ENCODE measurements at places on chromosomes 1 and 21. TPM values are rescaled to one million over a fixed set of nuclear protein-coding genes. Genes with fewer than 3 reads are reported as not detected.

RSRP1 gene
- total RNA-seq, result 122 TPM

TRIM45 gene
- total RNA-seq, result 6.3 TPM

TMEM269 gene
- 0.67 TPM for total RNA-seq

AGMAT gene
- total RNA-seq, result 0.19 TPM

TSPAN2 gene
- 3.5 TPM for total RNA-seq

PCP4L1 gene
- total RNA-seq, result not detected

HENMT1 gene
- total RNA-seq, result 7.2 TPM

TFAP2E gene
- 0.35 TPM for total RNA-seq

AMY1C gene
- not detected for total RNA-seq

FCRL6 gene
- not detected for total RNA-seq

CSMD2 gene
- not detected for total RNA-seq

CELSR2 gene
- total RNA-seq, result 10.5 TPM

KRTAP11-1 gene
- total RNA-seq, result not detected

CACNA1S gene
- not detected for total RNA-seq

- H3K4me3 ChIP-seq, result no peak overlapping the region
- no peak overlapping the region for H3K27ac ChIP-seq
- no peaks in the 10 kb centered on the region for H3K27me3 ChIP-seq
Measured at GRCh38 chr1:187876775-187877174, 1048.0 kb downstream of the PLA2G4A start.

DNA sequence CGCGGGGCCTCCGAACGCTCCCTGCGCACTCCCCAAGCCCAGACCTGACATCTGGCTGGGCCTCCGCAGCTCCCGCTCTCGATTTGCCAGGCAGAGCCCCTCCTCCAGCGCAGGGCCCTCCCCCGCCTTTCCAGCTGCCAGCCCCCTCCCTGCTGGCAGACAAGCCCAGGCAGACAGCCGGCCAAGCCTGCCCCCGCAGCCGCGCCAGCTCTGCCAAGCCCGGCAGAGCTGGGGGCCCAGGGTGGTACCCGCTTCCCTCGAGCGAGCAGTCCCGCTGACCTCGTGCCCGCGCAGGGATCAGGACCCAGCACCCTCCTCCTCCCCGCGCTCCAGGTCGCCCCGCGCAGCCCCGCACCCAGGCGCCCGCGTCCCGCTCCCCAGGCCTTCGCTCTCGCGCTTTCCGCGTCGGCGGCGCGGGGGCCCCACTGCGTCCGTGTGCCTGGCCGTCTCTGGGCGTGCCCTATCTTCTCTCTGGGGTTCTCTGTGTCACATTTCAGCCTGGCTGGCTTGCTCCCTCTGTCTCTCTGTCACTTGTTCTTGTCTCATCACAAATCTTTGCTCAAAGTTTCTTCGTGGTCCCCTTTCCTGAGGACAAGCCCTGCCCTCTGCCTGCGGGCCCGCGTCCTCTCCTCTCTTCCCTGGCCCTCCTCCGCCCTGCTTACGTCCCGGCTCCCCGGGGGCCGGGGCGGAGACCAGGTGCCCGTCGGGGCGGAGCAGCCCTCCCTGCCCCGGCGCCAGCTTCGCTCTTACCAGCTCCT lies 580 bp downstream of the INKA2 start:
- DNase-seq, result peak; percentile 90
- H3K27ac ChIP-seq, result peak overlapping the region; percentile 97
- H3K27me3 ChIP-seq, result no peaks in the 10 kb centered on the region
- H3K4me1 ChIP-seq, result peaks cover 24% of the 10 kb centered on the region
- peak overlapping the region; percentile 93 for H3K4me3 ChIP-seq

GRCh38 chr1:180886338-180886737 lies 26.4 kb upstream of the KIAA1614 start:
- H3K4me1 ChIP-seq, result peaks cover 5% of the 10 kb centered on the region
- no peak for DNase-seq
- H3K4me3 ChIP-seq, result no peak overlapping the region
- H3K27me3 ChIP-seq, result no peaks in the 10 kb centered on the region
- no peak overlapping the region for H3K27ac ChIP-seq

GRCh38 chr1:243179720-243180119 lies 75.4 kb downstream of the CEP170 start:
- H3K27me3 ChIP-seq, result no peaks in the 10 kb centered on the region
- H3K36me3 ChIP-seq, result peaks cover 17% of the 10 kb centered on the region
- H3K27ac ChIP-seq, result no peak overlapping the region
- H3K4me3 ChIP-seq, result no peak overlapping the region
- DNase-seq, result no peak

GRCh38 chr1:60697204-60697994 lies 385.0 kb upstream of the NFIA start:
- peaks cover 11% of the 10 kb centered on the region for H3K27me3 ChIP-seq
- peaks cover 12% of the 10 kb centered on the region for H3K4me1 ChIP-seq
- H3K36me3 ChIP-seq, result no peaks in the 10 kb centered on the region

- H3K36me3 ChIP-seq, result no peaks in the 10 kb centered on the region
- H3K4me1 ChIP-seq, result peaks cover 6% of the 10 kb centered on the region
- no peaks in the 10 kb centered on the region for H3K27me3 ChIP-seq
- H3K27ac ChIP-seq, result no peak overlapping the region
- no peak for DNase-seq
Measured at GRCh38 chr1:116820369-116820768, 66.1 kb downstream of the CD2 start.

GRCh38 chr1:206591226-206591625 lies 21.0 kb downstream of the EIF2D start:
- peaks cover 22% of the 10 kb centered on the region for H3K4me1 ChIP-seq
- H3K36me3 ChIP-seq, result peaks cover 43% of the 10 kb centered on the region
- DNase-seq, result no peak
- no peak overlapping the region for H3K4me3 ChIP-seq

- peaks cover 6% of the 10 kb centered on the region for H3K4me1 ChIP-seq
- DNase-seq, result no peak
- H3K27ac ChIP-seq, result no peak overlapping the region
- H3K27me3 ChIP-seq, result peaks cover 28% of the 10 kb centered on the region
- no peaks in the 10 kb centered on the region for H3K36me3 ChIP-seq
- H3K4me3 ChIP-seq, result no peak overlapping the region
Measured at GRCh38 chr1:31523012-31523411, 53.3 kb upstream of the TINAGL1 start.

DNA sequence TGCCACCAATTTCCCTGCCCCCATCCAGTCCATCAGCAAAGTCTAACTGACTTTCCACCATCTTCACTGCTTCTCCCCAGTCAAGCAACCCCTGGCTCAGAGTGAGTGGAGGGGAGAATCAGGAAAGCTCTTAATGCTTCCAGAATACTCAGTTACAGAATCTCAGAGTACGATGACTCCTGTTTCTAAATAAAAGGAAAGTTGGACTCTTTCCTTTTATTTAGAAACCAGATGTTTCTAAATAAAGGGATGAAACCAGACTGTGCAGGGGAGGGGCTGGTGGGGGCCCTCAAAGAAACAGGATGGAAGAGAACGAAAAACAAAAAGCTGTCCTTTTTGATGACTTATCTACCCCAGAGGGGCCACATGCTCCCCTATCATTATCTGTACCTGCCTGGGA lies 85.2 kb upstream of the PPM1J start:
- DNase-seq, result no peak
- no peaks in the 10 kb centered on the region for H3K4me1 ChIP-seq
- H3K27ac ChIP-seq, result no peak overlapping the region

DNA sequence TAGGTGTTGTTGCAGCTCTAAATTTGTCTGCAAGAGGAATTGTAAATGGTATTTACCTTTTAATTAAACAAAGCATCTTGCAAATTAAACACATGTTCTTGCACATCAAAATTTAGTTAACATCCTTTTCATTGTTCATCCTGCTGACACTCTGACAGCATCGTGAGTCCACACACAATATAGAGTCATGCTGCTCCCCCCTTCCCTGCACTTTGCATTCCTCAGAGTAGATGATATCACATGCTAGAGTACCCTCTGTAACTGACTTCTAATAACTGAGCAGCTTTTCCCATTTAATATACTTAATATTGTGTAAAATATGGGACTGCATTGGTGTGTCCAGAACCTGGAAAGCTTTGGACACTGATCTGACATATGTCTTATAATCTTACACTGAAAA lies 138.8 kb upstream of the DPYD start:
- H3K27ac ChIP-seq, result no peak overlapping the region
- peaks cover 6% of the 10 kb centered on the region for H3K4me1 ChIP-seq
- peaks cover 2% of the 10 kb centered on the region for H3K36me3 ChIP-seq

- peaks cover 48% of the 10 kb centered on the region for H3K36me3 ChIP-seq
- no peaks in the 10 kb centered on the region for H3K27me3 ChIP-seq
- no peak for DNase-seq
- H3K27ac ChIP-seq, result no peak overlapping the region
- no peaks in the 10 kb centered on the region for H3K4me1 ChIP-seq
Measured at GRCh38 chr21:44853601-44854390, 19.7 kb downstream of the PTTG1IP start.

GRCh38 chr21:45817345-45817744 lies 164.2 kb upstream of the COL6A1 start:
- H3K4me3 ChIP-seq, result no peak overlapping the region
- H3K27me3 ChIP-seq, result peaks cover 7% of the 10 kb centered on the region

DNA sequence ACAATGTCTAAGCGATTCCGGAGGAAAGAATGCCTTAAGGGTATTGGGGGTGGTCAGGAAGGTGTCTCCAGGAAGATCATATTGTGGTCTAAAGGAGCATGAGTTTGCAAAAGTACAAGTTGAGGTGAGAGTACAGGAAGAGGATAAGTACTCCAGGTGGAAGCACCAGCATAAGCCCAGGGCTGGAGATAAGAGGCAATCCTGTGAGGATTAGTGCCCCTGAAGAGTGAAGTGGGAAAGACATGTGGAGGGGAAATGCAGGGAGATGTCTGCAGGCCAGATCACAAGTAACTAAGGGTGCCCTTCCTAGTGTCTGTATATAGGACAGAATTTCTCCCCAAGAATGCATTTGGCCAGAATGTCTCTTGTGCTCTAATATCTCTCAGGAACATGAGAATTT lies 188.3 kb upstream of the DPT start:
- H3K27me3 ChIP-seq, result no peaks in the 10 kb centered on the region
- no peak overlapping the region for H3K4me3 ChIP-seq
- H3K27ac ChIP-seq, result no peak overlapping the region
- H3K4me1 ChIP-seq, result no peaks in the 10 kb centered on the region
- no peaks in the 10 kb centered on the region for H3K36me3 ChIP-seq

DNA sequence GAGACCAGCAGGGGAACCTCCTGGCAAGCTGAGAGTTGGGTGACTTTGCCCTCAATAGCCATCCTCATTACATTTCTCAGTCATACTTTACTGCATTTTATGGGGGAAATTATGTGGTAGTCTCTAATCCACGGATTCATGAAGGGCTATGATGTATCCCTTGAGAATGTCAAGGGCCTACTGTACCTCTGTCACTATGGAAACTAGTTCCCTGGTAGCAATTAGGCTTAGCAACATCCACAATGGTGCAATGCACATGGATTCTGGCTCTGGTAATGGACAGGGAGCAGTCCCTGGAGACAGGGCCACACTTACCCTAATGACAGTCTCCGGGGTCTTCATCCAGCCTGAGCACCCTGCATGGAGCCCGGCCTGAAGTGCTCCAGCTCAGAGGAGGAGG lies 26.5 kb downstream of the LRRN2 start:
- H3K27me3 ChIP-seq, result peaks cover 38% of the 10 kb centered on the region
- H3K27ac ChIP-seq, result no peak overlapping the region
- H3K4me3 ChIP-seq, result no peak overlapping the region
- H3K36me3 ChIP-seq, result no peaks in the 10 kb centered on the region
- no peak for DNase-seq
- no peaks in the 10 kb centered on the region for H3K4me1 ChIP-seq

DNA sequence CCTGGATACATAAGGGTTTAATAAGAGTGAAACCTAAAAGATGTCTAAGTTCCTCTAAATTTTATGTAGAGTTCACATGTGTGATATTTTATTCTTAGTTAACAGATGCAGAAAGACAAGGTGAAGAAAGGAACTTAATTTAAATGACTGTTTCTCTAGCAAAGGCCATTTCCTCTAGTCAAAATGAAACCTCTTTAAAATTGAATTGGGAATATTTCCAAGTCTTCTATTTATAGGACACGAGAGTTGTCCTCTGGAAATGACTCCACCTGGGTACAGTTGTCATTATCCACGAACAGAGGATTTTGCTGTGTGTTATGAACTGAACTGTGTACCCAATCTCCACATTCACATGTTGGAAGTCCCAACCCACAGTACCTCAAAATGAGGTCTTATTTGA lies 64.5 kb upstream of the KCNK1 start:
- H3K27me3 ChIP-seq, result no peaks in the 10 kb centered on the region
- no peak for DNase-seq
- no peaks in the 10 kb centered on the region for H3K36me3 ChIP-seq
- no peak overlapping the region for H3K4me3 ChIP-seq

GRCh38 chr1:166086113-166086883 lies 80.5 kb downstream of the FAM78B start:
- H3K27ac ChIP-seq, result no peak overlapping the region
- H3K4me1 ChIP-seq, result no peaks in the 10 kb centered on the region
- no peaks in the 10 kb centered on the region for H3K36me3 ChIP-seq
- no peak overlapping the region for H3K4me3 ChIP-seq

DNA sequence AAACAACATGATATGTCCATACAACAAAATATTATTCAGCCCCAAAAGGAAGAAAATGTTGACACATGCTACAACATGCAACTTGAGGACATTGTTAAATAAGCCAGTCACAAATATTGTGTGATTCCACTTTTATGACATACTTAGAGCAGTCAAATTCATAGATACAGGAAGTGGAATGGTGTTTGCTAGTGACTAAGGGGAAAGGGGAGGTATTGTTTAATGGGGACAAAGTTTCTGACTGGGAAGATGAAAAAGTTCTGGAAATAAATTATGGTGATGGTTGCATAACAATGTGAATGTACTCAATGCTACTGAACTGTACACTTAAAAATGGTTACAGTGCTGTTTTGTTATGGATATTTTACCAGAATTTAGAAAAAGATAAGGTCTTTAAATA lies 77.7 kb downstream of the RHOU start:
- H3K27ac ChIP-seq, result no peak overlapping the region
- peaks cover 23% of the 10 kb centered on the region for H3K27me3 ChIP-seq
- DNase-seq, result no peak
- H3K4me1 ChIP-seq, result peaks cover 4% of the 10 kb centered on the region

GRCh38 chr21:44489962-44490361 lies 34.7 kb downstream of the LRRC3 start:
- no peak overlapping the region for H3K27ac ChIP-seq
- H3K4me1 ChIP-seq, result no peaks in the 10 kb centered on the region
- H3K27me3 ChIP-seq, result peaks cover 7% of the 10 kb centered on the region
- peaks cover 3% of the 10 kb centered on the region for H3K36me3 ChIP-seq
